T-helper 17 cell (primary cell): ENCODE measurements at places on chromosomes 6 and 20. TPM values are rescaled to one million over a fixed set of nuclear protein-coding genes. Genes with fewer than 3 reads are reported as not detected.

The PRSS16 gene
- 2.0 TPM for total RNA-seq

DNA sequence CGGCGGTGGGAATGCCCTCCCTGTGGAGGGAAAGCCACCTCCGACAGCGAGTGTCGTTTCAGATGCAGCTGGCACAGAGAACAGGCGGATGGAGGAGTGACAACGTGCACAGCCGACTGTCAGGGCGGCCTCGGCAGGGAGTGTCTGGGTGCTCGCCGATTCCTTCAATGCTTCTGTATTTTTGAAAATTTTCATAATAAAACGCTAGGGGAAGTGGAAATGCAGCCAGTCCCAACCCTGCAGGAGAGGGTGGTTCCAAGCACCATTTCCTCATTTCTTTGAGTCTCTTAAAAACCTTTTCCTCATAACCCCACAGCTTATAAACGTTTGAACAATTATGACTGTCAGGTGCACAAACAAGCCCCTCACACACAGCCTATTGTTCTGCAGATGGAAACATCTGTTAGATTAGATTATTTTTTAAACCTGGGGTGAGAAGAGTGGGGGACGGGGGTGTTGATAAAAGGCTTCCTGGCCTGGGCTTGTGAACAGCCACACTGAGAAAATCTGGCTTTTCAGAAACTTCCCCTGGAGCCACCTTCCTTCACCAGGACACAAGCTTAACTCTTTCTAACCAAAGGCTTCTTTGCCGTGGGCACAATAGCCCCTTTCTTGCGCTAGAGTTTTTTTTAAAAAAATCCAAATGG is 228.9 kb downstream of the ANKRD60 start:
- H3K4me1 ChIP-seq, result peaks cover 2% of the 10 kb centered on the region
- H3K36me3 ChIP-seq, result no peaks in the 10 kb centered on the region
- no peak for DNase-seq
- H3K27ac ChIP-seq, result no peak overlapping the region
- H3K4me3 ChIP-seq, result no peak overlapping the region

The ACTL10 gene
- 1.2 TPM for total RNA-seq

The FERMT1 gene
- 0.16 TPM for total RNA-seq

GRCh38 chr20:14956026-14956425 is 618.6 kb upstream of the FLRT3 start:
- H3K27ac ChIP-seq, result no peak overlapping the region
- no peaks in the 10 kb centered on the region for H3K27me3 ChIP-seq
- no peak for DNase-seq
- H3K4me3 ChIP-seq, result no peak overlapping the region
- no peaks in the 10 kb centered on the region for H3K4me1 ChIP-seq
- no peaks in the 10 kb centered on the region for H3K36me3 ChIP-seq

DNA sequence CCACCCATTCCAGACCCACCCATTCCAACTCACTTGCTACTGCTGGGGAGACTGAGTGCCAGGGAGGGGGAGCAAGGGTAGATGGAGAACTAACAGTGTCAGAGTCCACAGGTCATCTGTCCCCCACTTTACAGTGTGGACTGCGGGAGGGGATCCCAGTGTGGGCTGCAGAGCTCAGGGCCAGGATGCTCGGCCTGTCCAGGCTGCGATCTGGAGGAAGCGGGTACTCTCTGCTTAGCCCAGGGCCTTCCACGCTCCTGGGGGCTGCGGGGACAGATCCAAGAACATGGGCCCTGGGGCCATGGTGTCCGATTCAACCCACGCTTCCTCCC is 14.1 kb upstream of the GATA5 start:
- no peak overlapping the region for H3K4me3 ChIP-seq
- H3K27ac ChIP-seq, result no peak overlapping the region
- H3K27me3 ChIP-seq, result peaks cover 63% of the 10 kb centered on the region
- peaks cover 6% of the 10 kb centered on the region for H3K36me3 ChIP-seq
- no peak for DNase-seq

DNA sequence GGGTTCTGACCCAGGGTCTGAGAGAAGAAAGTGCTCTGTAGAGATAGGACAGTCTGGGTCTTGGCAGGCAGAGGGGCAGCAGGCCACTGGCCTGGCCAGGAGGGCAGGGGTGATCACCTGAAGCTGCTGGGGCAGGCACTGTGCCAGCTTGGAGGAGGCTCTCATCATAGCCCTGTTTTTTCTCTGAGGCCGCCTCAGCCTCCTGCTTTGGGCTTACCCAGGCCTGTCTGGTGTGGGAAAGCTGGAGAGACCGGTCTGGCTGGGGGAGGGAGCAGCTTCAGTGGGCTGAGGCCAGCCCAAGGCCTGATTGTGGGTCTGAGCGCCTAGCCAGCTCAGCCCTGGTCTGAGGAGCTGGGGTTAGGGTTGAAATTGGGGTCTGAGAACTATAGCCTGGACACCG is 3.9 kb downstream of the LPIN3 start:
- no peak overlapping the region for H3K27ac ChIP-seq
- peaks cover 12% of the 10 kb centered on the region for H3K4me1 ChIP-seq
- no peak overlapping the region for H3K4me3 ChIP-seq
- H3K36me3 ChIP-seq, result no peaks in the 10 kb centered on the region
- no peak for DNase-seq

DNA sequence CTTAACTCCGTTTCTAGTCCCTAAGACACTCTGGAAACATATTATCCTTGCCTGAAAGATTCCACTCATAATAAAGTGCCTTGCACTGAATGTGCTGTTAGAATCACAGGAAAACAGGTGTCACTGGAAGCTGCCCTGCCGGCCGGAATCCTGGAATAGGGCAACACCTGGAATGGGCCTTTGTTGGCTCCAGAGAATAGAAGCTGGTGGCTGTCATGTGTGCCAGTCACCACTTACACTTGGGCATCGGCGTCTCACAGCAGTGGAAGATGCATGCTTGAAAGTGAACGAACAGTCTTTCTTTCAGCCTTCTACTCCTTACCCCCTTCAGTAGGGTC is 90.8 kb upstream of the AFDN start:
- H3K36me3 ChIP-seq, result no peaks in the 10 kb centered on the region
- H3K4me1 ChIP-seq, result no peaks in the 10 kb centered on the region
- H3K27ac ChIP-seq, result no peak overlapping the region
- H3K27me3 ChIP-seq, result peaks cover 34% of the 10 kb centered on the region
- no peak for DNase-seq

The SYNE1 gene
- total RNA-seq, result 131 TPM

DNA sequence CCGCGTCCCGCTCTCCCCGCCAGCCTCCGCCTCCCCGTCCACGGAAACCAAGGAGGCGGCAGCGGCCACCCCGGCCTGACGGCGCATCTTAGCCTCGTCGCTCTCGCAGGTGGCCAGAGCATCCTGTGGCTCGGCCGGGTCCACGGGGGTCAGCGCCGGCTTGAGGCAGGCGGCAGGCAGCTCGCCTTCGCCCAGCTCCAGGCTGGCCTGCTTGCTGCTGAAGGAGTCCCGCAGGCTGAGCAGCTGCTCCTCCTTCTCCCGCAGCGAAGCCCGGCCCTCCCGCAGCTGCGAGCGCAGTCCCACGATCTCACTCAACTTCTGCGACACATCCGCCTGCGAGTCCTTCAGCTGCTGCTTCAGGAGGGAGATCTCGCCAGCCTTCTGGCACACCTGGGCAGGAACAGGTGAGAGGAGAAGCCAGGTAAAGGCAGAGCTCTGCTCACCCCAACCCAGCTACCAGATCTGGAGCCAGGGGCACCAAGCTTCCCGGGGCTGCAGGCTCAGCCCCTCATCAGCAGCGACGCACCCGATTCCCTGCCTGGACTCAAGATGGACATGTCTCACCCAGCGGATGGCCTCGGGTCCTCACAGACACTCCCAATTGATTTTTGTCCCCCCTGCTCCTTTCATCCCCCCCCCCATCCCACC is 5.2 kb upstream of the FASTKD5 start:
- no peak for DNase-seq
- no peaks in the 10 kb centered on the region for H3K36me3 ChIP-seq
- H3K27ac ChIP-seq, result no peak overlapping the region

DNA sequence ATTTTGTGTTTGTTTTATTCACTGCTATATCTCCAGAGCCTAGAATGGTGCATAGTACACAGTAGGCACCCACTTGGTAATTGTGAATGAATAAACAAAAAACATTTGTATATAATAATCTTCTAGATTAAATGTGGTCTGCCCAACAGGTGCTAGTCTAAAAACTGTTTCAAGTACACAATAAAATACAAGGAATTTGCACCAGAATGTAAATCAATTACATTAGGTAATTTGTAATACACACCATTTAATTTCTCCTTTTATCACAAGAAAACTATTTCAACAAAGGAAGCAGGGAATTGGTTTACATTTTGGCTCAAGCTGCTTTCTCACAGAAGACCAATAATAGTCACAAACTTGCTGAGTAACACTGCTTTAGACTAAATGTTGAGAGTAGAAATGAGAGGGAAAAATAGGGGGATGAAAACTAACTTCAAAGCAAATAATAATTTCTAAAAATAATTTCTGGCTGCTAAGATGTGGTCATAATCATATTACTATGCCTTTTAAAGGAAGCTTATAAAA is 22.1 kb downstream of the RUNX2 start:
- no peaks in the 10 kb centered on the region for H3K27me3 ChIP-seq
- DNase-seq, result no peak
- H3K36me3 ChIP-seq, result peaks cover 4% of the 10 kb centered on the region
- H3K4me1 ChIP-seq, result no peaks in the 10 kb centered on the region

DNA sequence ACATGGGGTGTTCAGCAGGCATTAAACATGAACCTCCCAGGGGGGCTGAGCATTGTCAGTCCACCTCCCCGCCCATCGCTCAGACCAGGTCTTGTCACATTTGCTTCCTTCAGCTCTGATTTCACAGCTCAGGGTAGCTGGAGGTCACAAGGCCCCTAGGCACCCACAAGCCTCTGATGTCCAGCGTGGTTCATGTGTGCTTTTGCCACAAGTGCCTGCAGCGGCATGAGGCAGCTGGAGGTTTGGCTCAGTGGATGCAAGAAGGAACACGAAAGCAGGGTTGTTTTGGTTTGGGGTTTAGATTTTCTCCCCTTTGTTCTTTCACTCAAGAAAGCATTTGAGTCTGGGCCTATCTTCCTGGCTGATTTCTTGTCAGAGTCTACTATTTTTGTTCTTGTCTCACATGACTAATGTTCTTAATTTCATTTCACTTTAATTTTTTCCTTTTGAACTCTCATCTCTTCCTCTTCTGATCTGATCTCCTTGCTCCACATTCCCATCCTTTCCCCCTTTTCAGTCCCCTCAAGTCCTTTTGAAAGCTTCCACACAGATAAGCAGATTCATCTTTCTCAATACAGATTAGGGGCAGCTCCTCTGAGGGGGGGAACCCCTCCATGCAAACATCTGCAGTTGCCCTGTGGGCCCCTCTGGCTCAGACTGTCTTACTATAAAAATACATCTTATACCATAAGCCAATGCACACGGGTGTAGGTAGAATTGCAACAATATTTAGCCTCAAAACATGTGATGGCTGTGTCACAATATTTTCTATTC is 68.1 kb upstream of the CEP85L start:
- H3K27ac ChIP-seq, result peak overlapping the region; percentile 96
- H3K4me3 ChIP-seq, result peak overlapping the region; percentile 88
- no peak for DNase-seq
- H3K4me1 ChIP-seq, result peaks cover 32% of the 10 kb centered on the region
- no peaks in the 10 kb centered on the region for H3K36me3 ChIP-seq
- H3K27me3 ChIP-seq, result no peaks in the 10 kb centered on the region

DNA sequence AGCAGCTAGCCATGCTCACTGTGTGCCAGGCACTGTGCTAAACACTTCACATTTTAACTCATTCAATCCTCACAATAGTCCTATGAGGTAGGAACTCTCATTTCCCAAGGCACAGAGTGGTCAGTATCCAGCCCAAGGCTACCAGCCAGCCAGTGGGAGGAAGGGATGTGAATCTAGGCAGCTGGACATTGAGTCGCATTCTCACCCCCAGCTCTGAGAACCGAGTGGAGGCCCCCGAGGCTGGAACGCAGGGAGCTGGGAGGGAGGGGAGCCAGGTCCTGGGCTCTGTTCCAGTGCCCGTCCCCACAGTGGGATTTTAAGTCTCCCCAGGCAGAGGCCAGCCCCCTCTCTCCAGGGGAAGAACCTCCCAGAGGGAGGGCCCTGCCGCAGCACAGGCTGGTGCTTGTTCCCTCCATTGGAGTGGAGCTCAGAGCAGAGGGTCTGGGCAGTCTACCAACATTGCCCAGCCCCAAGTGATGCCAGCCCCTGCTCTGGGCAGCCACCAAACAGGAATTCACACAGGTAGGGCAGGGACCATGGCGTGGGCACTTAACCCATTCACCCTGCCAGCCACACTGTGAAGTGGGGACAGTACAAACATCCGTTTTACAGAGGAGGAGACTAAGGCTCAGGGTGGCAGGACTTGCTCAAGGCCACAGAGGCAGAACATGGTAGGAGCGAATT is 131.3 kb downstream of the CEBPB start:
- H3K27me3 ChIP-seq, result peaks cover 44% of the 10 kb centered on the region
- H3K4me3 ChIP-seq, result no peak overlapping the region
- peaks cover 3% of the 10 kb centered on the region for H3K36me3 ChIP-seq
- H3K27ac ChIP-seq, result no peak overlapping the region

- no peaks in the 10 kb centered on the region for H3K4me1 ChIP-seq
- H3K27ac ChIP-seq, result no peak overlapping the region
- DNase-seq, result no peak
- H3K4me3 ChIP-seq, result no peak overlapping the region
Measured at GRCh38 chr20:921068-921467, 4.9 kb upstream of the ANGPT4 start.

DNA sequence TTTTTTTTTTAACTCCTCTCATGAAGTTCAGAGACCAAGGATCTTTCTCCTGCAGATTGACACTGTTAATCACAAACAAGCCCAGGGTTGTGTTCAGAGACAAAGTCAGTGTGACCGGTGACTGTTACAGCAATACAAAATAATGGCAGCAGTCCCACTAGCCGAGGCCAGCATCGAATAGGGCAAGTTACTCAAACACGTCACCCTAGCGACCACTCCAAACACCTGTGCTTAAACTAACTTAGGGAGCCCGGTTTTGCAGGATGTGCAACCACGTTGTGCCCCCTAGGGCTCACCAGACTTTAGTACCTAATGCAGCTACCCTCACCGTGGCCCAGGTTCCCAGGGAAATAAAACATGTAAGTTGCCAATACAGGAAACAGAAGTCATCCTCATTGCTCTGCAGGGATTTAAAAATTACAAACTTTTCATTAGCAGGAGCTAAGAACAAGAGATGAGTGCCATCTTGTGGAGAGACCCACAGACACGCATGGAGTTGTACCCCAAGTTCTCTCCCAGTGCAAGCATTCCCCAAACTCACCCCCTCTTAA is 38.1 kb downstream of the FAM50B start:
- peaks cover 6% of the 10 kb centered on the region for H3K27me3 ChIP-seq
- H3K27ac ChIP-seq, result no peak overlapping the region
- no peak overlapping the region for H3K4me3 ChIP-seq
- H3K36me3 ChIP-seq, result no peaks in the 10 kb centered on the region

- no peak overlapping the region for H3K27ac ChIP-seq
- no peak overlapping the region for H3K4me3 ChIP-seq
- H3K27me3 ChIP-seq, result peaks cover 21% of the 10 kb centered on the region
- DNase-seq, result no peak
Measured at GRCh38 chr20:50308513-50309279, 118.1 kb downstream of the CEBPB start.

GRCh38 chr20:47204008-47204849 is 152.3 kb downstream of the ZMYND8 start:
- DNase-seq, result no peak
- H3K36me3 ChIP-seq, result no peaks in the 10 kb centered on the region
- no peak overlapping the region for H3K4me3 ChIP-seq
- H3K27me3 ChIP-seq, result no peaks in the 10 kb centered on the region
- H3K4me1 ChIP-seq, result peaks cover 6% of the 10 kb centered on the region

GRCh38 chr6:17584241-17584803 is 15.8 kb upstream of the FAM8A1 start:
- DNase-seq, result no peak
- H3K4me1 ChIP-seq, result peaks cover 18% of the 10 kb centered on the region
- H3K4me3 ChIP-seq, result peak overlapping the region; percentile 15
- H3K27ac ChIP-seq, result no peak overlapping the region
- no peaks in the 10 kb centered on the region for H3K36me3 ChIP-seq

GRCh38 chr6:41028561-41029412 is 10.2 kb downstream of the UNC5CL start:
- no peaks in the 10 kb centered on the region for H3K27me3 ChIP-seq
- H3K36me3 ChIP-seq, result peaks cover 5% of the 10 kb centered on the region
- peak overlapping the region; percentile 95 for H3K4me3 ChIP-seq
- H3K27ac ChIP-seq, result peak overlapping the region; percentile 95
- no peak for DNase-seq
